ENCODE measurements at places on chromosomes 3 and 15. TPM values are rescaled to one million over a fixed set of nuclear protein-coding genes. Genes with fewer than 3 reads are reported as not detected.

Gene ZBED2
- 1.0 TPM for total RNA-seq

Gene UROC1
- total RNA-seq: not detected

Gene MAPKAPK3
- 66.2 TPM for total RNA-seq

Gene C2CD4A
- 0.75 TPM for total RNA-seq

Gene CELF6
- 0.41 TPM for total RNA-seq

Gene ITGA11
- total RNA-seq: 6.2 TPM

Gene GABRR3
- total RNA-seq: not detected

Gene RAB27A
- total RNA-seq: 7.7 TPM

Gene RTF1
- total RNA-seq: 27.9 TPM

Gene TUSC7
- not detected for total RNA-seq

Gene GNAT1
- not detected for total RNA-seq

Gene TLR9
- total RNA-seq: not detected

Gene CHRM5
- not detected for total RNA-seq

Gene RHOV
- 2.0 TPM for total RNA-seq

Gene CHL1
- total RNA-seq: 0.27 TPM

Gene RTP1
- total RNA-seq: not detected

Gene GOLGA8M
- total RNA-seq: not detected

Gene AP3S2
- total RNA-seq: 66.6 TPM

Gene CLDN1
- 305 TPM for total RNA-seq

Gene CNTN4
- 16.5 TPM for total RNA-seq

Gene MOBP
- total RNA-seq: 0.08 TPM

Gene NPAP1
- not detected for total RNA-seq

Gene PODXL2
- total RNA-seq: 70.4 TPM

Gene CKMT1A
- total RNA-seq: 6.5 TPM

Gene MGLL
- 71.8 TPM for total RNA-seq

Gene NOX5
- 0.75 TPM for total RNA-seq

Gene C2CD4B
- total RNA-seq: 1.2 TPM

Gene CLDN18
- not detected for total RNA-seq

Gene LACTB
- 11.6 TPM for total RNA-seq

Gene XCR1
- not detected for total RNA-seq

Gene CYP1A1
- total RNA-seq: not detected

Gene TOP2B
- 104 TPM for total RNA-seq

Gene CPLX3
- total RNA-seq: not detected

Gene CAND2
- total RNA-seq: 1.4 TPM
